ENCODE measurements at places on chromosomes 12 and 14.

DNA sequence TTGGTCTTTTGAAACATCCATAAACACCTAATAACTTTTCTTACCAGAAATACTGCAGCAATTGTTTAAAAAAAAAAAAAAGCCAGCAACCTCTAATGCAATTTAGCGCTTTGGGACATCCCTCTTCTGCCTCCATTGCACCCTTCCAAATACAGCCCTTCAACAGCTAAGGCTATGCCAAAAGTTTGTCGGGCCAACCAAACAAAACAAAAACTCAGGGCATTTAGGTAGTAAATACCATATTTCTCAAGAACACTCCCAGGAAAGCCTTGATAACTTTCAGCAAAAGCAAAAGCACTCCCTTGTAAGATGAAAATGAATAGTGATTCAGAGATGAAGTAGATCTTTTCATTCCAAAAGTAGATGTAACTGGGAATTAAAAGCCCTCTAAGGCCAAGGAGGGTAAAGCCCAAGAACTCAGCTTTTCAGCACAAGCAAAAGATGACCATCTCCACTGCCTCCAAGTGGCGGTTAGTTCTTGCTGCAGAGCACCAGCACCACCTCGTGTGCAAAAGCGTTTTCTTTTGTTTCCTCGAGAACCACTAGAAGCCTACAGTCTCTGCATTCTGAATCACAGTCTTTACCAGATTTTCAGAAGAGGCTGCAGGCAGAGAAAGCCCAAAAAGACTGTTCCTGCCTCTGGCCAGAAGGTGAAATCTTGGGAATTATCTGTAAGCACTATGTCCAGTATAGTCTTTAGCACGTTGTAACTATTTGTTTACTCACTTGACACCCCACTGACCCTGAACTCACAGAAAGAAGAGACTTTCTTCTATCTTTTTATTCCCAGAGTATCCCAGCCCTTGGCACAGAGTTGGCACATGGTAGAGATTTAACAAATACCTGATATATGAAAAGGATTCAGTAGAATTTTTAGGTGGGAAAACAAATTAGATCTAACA, 53.1 kb downstream of the SIX6 start:
- DNase-seq: peak; percentile 51

- no peak for DNase-seq
Measured at GRCh38 chr14:88554457-88555286, at the start of gene PTPN21. TSS of gene PTPN21 (minus strand) at chr14:88555007. CDS start at chr14:88550417, 4,590 bp downstream.

DNA sequence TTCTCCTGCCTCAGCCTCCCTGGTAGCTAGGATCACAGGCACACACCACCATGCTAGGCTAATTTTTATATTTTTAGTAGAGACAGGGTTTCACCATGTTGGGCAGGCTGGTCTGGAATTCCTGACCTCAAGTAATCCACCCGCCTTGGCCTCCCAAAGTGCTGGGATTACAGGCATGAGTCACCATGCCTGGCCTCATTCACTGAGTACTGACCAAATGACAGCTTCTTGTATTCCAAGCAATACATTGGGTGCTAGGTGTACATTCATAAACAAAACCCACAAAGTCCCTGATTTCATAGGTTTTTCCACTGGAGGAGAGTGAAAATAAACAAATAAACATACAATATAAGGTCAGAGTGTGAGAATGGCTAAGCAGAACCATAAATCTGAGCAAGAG, 136.3 kb downstream of the HELB start:
- no peak for DNase-seq

- DNase-seq: no peak
Measured at GRCh38 chr12:57754411-57755193, at the start of gene MARCHF9. TSS of gene MARCHF9 (plus strand) at chr12:57755103. CDS start at chr12:57755529, 426 bp downstream.

DNA sequence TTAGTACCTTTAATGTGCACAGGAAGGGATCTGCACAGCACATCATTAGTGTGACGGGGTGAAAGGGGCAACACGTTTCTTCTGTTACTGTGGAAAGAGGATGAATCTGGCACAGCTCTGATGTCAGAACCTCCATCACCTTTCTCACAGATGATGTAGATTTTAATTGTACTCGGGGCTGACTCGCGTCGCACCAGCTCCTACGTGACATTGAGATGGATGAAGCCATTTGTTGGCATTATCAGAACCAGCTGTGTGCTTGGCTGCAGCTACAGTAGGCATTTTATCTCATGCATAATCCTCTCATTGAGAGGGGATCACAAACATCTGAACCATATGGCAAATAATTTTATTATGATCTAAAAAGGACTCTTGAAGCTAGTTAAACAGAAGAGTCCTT, 173.6 kb downstream of the PDZRN4 start:
- DNase-seq: no peak

DNA sequence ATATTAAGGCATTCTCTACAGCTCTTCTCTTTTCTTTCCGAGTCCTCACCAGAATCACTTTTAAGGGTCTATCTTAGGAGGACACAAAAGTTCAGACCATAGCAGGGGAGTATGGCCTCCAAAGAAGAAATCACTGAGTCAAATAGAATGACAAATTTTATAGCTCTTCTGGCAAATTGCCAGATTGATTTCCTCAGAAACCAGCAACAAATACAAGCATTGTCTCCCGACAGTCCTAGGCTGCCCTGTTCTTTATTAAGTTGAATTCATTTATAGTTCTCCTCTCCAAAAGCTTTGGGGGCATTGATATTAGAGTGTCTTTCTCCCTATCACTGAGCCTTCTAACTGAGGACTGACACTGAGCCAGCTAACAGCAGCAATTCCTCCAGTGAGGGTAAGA, 156.4 kb upstream of the FRMD6 start:
- no peak for DNase-seq
